ENCODE measurements at places on chromosomes 13 and 19. TPM values are rescaled to one million over a fixed set of nuclear protein-coding genes. Genes with fewer than 3 reads are reported as not detected.

TEX29 gene
- total RNA-seq = not detected

C1QTNF9B gene
- total RNA-seq = not detected

CDC42EP5 gene
- total RNA-seq = 0.51 TPM

KCNJ14 gene
- total RNA-seq = 1.1 TPM

CYP4F3 gene
- total RNA-seq = 3.1 TPM

MIA gene
- not detected for total RNA-seq

NCR1 gene
- not detected for total RNA-seq

KLF12 gene
- 2.6 TPM for total RNA-seq

EVI5L gene
- total RNA-seq = 1.7 TPM

MRPS31 gene
- total RNA-seq = 14.6 TPM

UBAC2 gene
- 68.7 TPM for total RNA-seq

SGTA gene
- 72.3 TPM for total RNA-seq

B3GNT3 gene
- total RNA-seq = 4.0 TPM

SCN1B gene
- 15.9 TPM for total RNA-seq

RANBP3 gene
- 43.9 TPM for total RNA-seq

NCAN gene
- total RNA-seq = 0.03 TPM

FUZ gene
- 14.0 TPM for total RNA-seq

ZNF528 gene
- total RNA-seq = not detected

LGALS4 gene
- total RNA-seq = 0.30 TPM

IRS2 gene
- 18.2 TPM for total RNA-seq

CLDN10 gene
- 0.13 TPM for total RNA-seq

RAB3A gene
- 0.53 TPM for total RNA-seq

CRTC1 gene
- total RNA-seq = 5.4 TPM

RFPL4A gene
- 0.22 TPM for total RNA-seq

SULT2B1 gene
- total RNA-seq = 15.9 TPM

IGFL1 gene
- 3.1 TPM for total RNA-seq

FBN3 gene
- not detected for total RNA-seq

KLHL26 gene
- total RNA-seq = 4.1 TPM

RNF17 gene
- not detected for total RNA-seq

ERF gene
- 118 TPM for total RNA-seq

MYPOP gene
- total RNA-seq = 8.5 TPM

RXFP2 gene
- total RNA-seq = not detected

TNNT1 gene
- 151 TPM for total RNA-seq

MTIF3 gene
- 18.1 TPM for total RNA-seq

C1QTNF9 gene
- not detected for total RNA-seq

VSTM1 gene
- total RNA-seq = 0.24 TPM

PNMA8A gene
- 8.8 TPM for total RNA-seq

THAP8 gene
- 5.2 TPM for total RNA-seq

BRSK1 gene
- 4.1 TPM for total RNA-seq

CNN2 gene
- total RNA-seq = 49.3 TPM

ZNF559 gene
- 5.6 TPM for total RNA-seq

PSG7 gene
- total RNA-seq = 0.07 TPM

PRSS57 gene
- total RNA-seq = not detected

TJP3 gene
- total RNA-seq = 0.73 TPM

PRX gene
- 1.3 TPM for total RNA-seq

COX6B2 gene
- 4.3 TPM for total RNA-seq

LHB gene
- not detected for total RNA-seq

Data from A549 treated with RU486 at 1 μM for 4 hours (cell line).